ENCODE measurements at places on chromosomes 4 and X.

GRCh38 chr4:107977966-107978705, 11.6 kb upstream of the HADH start:
- DNase-seq, result no peak

GRCh38 chrX:40106676-40107290, 9.0 kb upstream of the BCOR start:
- DNase-seq, result no peak

DNA sequence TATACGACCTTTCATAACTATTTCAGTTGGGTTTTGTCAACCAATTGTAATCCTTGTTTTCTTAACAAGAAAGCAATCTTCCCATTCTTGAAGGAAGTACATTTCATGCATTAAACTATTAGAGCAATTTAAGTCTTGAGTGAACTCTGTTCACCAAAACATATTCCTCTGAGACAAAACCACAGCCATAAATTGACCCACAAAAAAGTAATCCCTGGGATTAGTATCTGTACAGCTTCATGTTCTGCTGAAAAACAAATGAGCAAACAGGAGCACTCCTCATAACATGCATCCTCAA, 207.0 kb upstream of the PDE5A start:
- DNase-seq, result no peak

DNA sequence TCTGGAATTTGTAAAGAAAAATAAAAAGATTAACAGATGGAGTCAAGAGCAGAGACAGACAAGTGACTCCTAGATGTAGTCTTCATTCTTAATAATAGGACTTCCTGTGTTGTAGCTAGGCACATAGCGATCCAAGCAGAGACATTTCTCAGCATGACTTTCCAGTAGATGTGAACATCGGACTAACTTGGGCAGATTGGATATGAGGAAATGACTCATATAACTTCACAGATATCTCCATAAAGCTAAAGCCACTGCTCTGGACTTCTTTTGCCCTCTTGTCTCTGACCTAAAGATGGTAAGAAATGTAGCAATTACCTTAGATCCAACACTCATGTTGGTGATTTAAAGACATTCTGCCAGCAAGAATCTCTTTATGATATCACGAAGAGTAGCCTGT, 131.7 kb downstream of the EPHA5 start:
- DNase-seq, result no peak

- DNase-seq, result no peak
Observed at GRCh38 chr4:130359542-130359941, 1263.6 kb downstream of the C4orf33 start.

GRCh38 chr4:81505004-81505598, 33.4 kb upstream of the RASGEF1B start:
- peak; percentile 33 for DNase-seq

DNA sequence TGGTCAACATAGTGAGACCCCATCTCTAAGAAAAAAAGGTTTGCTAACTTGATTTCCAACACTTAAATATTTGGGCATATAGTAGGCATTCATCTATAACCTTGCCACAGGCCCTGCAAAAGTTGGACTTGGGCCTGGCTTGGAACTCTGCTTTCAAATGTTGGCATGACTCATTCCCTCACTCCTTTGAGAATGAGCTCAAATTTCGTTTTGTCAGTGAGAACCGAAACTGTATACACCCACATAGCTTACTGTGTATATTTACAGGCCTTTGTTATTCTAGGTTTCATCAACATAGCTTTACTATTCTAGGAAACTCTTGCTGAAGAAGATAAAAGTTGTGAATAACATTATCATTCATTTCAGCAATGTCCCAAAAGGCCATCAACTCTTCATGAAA, 88.7 kb upstream of the ELOVL6 start:
- no peak for DNase-seq

- no peak for DNase-seq
Observed at GRCh38 chr4:138609943-138610350, 367.8 kb upstream of the SLC7A11 start.

GRCh38 chr4:7381221-7381889, 53.4 kb downstream of the PSAPL1 start:
- DNase-seq, result no peak

DNA sequence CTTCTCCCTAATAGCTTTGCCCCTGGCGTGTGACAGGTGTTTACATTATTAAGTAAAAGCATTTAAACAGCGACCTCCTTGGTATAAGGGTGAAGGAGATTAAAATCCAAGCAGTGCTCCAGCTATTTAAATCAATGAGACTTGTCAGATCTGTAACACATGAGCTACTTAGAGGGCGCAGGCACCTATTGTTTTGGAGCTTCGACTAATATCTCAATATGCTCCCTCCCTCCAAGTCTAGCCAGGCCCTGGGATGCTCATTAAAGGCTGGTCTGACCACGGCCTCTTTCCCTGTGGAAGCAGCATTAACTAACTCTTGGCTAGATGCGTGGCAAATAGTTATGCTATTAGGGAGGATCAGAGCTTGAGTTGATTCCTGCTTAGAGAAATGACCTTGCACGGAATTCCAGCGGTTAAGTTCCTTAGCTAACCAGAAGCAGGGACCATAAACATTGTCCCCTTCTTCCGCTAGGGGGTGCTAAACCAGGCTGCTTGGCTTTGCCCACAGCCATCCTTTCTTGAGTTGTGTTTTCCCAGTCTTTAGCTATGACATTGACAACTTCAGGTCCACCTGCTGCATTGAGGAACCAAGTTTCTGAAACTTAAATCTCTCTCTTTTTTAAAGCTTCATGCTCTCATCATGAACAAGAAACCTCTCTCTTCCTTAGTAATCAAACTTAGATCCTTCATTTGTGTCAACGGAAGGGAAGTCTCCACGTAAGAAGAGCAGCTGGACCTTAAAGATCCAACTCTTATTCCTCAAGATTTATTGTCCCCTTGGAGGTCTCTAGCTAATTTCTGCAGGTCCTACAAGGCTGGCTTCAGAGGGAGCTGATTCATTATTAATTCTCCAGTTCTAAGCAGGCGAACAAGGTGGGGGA, 80.7 kb upstream of the IGFBP7 start:
- DNase-seq, result no peak

DNA sequence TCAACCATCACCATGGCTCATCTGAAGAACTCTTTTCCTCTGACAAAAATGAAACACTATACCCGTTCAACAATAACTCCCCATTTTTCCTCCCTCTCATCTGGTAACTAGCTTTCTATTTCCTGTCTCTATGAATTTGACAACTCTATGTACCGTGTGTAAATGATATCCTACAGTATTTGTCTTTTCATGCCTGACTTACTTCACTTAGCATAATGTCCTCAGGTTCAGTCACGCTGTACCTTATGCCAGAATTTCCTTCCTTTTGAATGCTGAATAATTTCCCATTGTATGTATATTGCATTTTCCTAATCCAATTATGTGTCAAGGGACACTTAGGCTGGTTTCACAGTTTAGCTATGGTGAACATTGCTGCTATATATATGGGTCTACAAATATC, 18.2 kb downstream of the MAGEA9 start:
- DNase-seq, result no peak

GRCh38 chr4:155889031-155889793, 14.3 kb upstream of the TDO2 start:
- no peak for DNase-seq

DNA sequence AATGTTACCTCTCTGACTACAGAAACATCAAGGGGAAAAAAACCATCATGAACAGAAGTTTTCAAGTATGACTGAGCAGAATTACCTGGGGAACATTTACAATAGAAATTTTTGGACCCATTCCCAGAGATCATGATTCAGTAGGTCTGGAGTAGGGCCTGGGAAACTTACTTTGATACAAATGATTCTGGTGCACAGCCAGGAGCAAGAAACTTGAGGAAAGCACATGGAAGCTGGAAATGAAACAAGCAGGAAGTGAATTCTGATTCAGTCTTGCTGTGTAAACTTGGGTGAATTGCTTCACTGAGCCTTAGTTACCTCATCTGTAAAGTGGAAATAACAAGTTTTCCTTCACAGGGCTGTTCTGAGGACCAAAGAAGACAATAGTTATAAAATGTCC, 192.5 kb upstream of the TAPT1 start:
- no peak for DNase-seq

GRCh38 chr4:6153874-6154273, 46.5 kb downstream of the JAKMIP1 start:
- DNase-seq, result no peak

- no peak for DNase-seq
Observed at GRCh38 chrX:68827256-68827655, 1.6 kb upstream of the EFNB1 start.

DNA sequence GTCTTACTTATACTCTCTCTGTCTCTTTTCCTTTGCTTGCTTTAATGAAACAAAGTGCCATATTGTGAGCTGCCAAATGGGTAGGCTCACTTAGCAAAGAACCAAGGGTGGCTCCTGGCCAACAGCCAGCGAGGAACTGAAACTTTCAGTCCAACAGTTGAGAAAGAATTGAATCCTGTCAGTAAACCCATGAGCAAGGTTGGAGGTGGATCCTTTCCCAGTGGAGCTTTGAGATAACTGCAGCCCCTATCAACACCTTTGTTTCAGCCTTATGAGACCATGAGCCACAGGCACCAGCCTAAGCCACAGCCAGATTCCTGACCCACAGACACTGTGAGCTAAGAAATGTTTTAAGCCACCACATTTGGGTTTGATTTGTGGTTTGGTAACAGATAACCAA, 362.2 kb downstream of the PDGFC start:
- DNase-seq, result no peak

DNA sequence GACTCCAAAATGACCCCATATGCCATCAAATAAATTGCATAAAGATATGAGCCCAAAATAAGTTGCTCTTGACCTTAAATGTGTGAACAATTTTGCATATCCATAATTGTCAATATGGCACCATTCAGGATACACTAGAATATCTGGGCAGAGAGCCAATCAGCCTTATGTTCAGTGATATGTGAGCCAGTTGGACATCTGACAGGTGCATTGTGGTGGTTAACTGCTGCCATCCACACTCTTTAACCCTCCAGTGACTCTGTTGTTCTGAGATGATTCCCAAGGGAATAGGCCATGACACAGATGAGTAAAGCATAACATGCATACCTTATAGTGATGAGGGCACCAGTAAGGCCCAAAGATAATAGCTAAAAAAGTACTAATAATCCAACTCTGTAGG, 500.1 kb downstream of the PCDH18 start:
- no peak for DNase-seq

DNA sequence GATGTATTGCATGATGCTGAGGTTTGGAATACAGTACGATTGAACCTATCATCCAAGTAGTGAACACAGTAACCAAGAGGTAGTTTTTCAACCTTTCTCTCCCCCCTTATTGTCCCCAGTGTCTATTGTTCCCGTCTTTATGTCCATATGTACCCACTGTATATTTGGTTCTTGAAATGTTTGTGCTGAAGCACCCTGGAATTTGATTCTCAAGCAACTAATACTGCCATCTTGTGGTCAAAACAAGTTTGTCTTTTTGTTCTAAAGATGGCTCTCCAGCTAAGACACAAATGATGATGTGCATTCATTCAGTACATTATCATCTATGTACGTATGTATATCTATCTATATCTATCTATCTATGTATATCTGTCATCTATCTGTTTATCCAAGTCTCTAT, 33.5 kb upstream of the DCX start:
- DNase-seq, result no peak

DNA sequence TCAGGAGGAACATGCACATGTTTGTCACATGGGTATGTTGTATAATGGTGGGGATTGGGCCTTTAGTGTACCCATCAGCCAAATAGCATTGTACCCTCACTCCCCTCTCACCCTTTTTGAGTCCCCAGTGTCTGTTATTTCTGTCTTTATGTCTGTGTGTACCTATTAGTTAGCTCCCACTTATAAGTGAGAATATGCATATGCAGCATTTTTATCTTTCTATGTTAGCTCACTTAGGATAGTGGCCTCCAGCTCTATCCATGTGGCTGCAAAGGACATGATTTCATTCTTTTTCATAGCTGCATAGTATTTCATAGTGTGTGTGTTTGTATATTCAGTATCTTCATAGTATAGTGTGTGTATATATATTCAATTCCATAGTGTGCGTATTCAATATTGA, 64.6 kb downstream of the DCLK2 start:
- DNase-seq, result no peak

DNA sequence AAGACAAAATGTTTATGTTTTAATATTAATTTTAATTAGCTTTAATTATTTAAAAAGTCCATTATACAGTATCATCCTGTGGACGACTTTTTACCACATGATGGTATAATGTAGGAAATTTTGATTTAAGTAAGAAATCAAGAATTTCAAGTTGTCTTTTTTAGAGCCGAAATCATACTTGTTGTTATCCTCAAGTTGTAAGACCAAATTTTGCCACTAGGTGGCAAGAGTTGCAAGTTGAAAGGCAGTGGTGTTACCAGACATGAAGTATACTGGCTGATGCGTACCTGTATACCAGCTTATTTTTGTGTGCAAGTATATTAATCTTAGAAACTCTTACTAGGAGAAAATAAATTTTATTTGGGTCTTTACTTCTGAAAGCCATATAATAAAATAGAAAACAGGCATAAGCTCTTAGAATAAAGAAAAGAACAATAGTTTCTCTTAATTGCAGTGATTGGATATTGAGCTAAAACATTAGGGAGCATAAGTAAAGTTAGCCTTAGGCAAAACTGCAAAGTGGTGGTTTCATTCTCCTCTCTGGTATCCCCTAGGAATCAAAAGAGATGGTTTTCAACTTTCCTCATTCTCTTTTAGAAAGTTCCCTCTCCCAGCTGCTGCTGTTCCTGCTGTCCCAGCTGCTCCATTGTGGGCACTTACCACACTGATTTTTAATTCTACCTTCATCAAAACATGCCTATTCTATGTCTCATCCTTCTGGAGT, 118.0 kb upstream of the WDFY3 start:
- no peak for DNase-seq

GRCh38 chr4:177220376-177220775, 89.3 kb upstream of the NEIL3 start:
- DNase-seq, result no peak

DNA sequence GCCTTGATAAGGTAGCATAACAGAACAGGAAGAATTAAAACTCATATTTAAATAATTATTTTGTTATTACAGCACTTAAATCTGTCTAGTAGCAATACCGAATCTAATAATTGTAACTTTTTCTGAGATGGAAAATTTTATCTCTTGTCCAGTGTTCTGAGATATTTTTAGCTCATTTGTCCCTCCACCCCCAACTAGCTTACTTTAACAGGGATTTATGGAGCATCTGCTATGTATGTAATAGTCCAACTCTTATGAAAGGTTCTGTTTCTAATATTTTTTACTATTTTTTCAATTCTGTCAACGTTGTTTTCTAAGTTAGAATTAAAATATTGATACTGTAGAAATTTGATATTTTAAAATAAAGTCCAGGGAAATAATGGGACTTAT, 38.2 kb upstream of the NUDT6 start:
- DNase-seq, result no peak

GRCh38 chr4:114698231-114698630, 99.6 kb downstream of the UGT8 start:
- no peak for DNase-seq

GRCh38 chr4:142463206-142463605, 382.9 kb downstream of the INPP4B start:
- no peak for DNase-seq

- no peak for DNase-seq
Observed at GRCh38 chr4:75561789-75562188, 5.9 kb downstream of the ODAPH start.

Data from stimulated activated CD8-positive, alpha-beta memory T cell treated with anti-CD3 and anti-CD28 coated beads, Interleukin-7, amount 100 ng/mL, for 1 hour (primary cell).